ENCODE measurements at places on chromosomes 5 and 9.

- DNase-seq = no peak
These were observed 10.6 kb upstream of the F2RL1 start for GRCh38 chr5:76808141-76808691.

GRCh38 chr5:143574236-143574635 lies 170.8 kb upstream of the NR3C1 start:
- DNase-seq = no peak

DNA sequence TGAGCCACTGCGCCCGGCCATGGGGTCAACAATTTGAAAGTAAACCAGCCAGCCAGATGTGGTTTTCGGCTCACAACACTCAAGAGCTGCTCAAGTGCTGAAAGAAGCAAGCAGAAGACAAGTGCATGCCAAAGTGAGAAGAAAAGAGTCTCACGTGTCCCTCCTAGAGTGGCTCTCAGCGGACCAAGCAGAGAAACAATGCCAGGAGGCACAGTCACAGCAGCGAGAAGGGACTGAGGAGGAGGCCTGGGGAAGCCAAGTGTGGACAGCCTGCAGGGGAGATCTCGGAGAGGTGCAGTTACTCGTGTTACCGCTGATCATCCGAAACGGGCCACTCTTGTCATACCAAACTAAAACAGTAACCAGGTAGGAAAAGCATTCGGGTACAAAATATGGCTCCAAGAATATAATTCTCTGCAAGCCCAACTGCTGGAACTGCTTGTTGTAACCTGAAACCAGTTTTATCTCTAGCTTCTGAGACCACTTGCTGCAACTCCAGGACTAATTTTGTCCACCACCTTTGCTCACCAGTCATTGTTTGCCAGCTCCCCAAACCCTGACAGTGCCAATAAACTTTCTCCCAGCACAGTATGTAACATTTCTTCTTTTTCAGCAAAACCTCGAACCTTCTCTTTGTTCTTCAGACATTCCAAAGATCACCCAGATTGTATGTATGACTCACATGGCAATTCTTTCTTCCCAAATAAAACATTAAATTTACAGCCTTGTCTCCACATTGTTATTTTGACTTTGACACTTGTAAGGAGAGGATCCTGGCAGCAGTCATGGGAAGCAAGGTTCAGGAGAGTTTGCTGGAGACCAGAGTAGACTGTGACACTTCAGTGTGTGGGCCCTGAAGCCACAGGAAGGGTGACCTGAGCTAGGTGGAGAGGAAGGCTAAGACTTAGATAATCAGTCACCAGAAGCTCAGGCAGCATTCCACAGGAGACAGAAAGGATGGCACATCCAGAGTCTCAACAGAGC lies 6.3 kb downstream of the SLC35D2 start:
- DNase-seq = no peak

DNA sequence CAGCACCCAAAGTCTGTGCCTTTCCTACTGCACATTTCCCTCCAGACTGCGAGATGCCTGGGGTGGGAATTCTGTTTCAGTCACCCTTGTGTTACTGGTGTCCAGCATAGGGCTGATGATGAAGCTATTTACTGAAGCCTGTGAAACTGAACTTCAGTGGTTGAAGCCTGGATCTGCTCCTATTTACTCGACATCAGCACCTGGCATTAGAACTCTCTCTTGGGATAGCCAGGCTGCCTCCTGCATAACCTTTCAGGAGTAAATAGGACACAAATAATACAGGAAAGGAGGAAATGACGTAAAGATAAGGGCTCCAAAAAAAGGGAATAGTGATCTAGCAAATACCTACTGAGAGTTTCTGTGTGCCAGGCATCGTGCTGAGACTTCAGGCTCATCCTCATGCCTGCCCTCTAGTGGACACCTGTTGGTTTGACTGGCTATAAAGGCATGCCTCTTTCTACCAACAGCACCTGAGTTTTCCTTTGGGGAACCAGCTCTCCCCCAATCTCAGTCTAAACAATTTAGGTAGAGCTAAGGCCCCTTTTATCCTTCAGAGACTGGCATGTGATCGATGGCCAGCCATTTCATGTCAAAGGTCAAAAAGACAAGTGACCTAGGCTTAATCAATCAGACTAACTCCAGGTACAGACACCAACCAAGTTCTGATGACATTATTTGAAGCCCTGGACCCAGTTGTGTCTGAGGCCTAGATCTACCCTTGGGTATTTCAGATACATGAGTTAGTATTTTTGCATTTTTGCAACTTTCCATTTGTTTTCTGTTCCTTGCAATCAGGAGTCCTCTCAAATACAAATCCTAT lies 192.1 kb upstream of the TRIM32 start:
- DNase-seq = peak; percentile 6

- no peak for DNase-seq
These were observed 1.5 kb upstream of the GABBR2 start for GRCh38 chr9:98709968-98710965.

GRCh38 chr9:136095070-136096058 lies at the start of gene NACC2:
Gene NACC2, minus strand, starts transcription at chr9:136095289. Its CDS starts 44,768 bp downstream, at chr9:136050521.
- no peak for DNase-seq

DNA sequence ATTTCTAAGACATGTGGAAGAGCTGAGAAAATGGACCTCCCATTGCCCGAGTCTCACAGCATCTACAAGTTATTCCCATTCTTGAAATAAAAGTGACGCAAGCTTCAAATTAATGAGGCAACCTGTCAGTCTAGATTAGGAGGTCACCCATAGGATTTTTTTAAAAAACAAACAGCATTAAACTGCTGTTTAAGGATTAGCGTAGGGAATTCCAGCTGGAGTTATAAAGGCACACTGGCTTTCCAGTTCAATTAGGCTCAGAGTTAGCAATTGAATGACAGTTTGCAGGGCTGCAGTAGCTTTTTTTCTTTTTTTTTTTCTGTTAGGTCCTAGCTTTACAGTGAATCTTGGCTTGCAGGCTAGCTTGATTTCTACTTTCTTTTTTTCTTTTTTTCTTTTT lies 16.2 kb downstream of the PRKACG start:
- no peak for DNase-seq

All from activated T-cell treated with anti-CD3 and anti-CD28 coated beads for 1 hour (primary cell).